ENCODE measurements at places on chromosomes 6 and 20.

DNA sequence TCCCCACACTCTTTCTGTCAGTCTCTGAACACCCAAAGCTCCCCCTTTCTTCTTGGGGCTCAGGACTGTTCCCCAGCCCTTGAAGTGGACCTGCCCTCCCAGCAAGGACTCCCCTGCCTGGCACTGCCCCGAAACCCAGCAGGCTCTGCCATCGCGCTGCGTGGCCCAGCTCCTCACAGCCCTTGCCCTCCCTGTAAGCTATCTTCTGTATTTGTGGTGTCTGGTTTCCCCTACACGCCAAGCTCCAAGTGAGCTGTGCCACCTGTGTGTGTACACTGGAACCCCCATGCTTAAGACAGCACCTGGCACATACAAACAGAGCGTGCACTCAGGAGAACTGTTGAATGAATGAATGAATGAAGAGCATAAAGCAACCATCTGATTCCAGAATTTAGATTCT is 57.7 kb downstream of the TMEM242 start:
- peak; percentile 19 for DNase-seq

- DNase-seq, result peak; percentile 87
Measured at GRCh38 chr20:43915211-43916072, 790 bp downstream of the TOX2 start.

DNA sequence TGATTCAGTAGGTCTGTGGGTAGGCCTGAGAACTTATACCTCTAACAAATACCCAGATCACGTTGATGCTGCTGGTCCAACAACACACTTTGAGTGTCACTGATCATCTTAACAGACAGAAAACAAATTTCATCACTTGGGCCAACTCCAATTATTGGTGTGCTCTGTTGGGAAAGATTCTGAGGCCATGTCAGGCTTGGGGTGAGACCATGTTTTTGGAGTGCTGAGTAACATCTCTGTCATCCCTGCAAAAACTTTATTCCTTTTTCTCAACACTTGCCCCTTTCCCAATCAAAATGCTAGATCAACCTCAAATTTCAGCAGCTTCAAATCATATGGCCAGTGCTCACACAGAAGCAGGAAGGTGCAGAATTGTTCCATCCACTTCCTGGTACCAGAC is 108.8 kb upstream of the TENT5A start:
- DNase-seq, result no peak

GRCh38 chr20:59848182-59848581 is 85.3 kb downstream of the SYCP2 start:
- no peak for DNase-seq

DNA sequence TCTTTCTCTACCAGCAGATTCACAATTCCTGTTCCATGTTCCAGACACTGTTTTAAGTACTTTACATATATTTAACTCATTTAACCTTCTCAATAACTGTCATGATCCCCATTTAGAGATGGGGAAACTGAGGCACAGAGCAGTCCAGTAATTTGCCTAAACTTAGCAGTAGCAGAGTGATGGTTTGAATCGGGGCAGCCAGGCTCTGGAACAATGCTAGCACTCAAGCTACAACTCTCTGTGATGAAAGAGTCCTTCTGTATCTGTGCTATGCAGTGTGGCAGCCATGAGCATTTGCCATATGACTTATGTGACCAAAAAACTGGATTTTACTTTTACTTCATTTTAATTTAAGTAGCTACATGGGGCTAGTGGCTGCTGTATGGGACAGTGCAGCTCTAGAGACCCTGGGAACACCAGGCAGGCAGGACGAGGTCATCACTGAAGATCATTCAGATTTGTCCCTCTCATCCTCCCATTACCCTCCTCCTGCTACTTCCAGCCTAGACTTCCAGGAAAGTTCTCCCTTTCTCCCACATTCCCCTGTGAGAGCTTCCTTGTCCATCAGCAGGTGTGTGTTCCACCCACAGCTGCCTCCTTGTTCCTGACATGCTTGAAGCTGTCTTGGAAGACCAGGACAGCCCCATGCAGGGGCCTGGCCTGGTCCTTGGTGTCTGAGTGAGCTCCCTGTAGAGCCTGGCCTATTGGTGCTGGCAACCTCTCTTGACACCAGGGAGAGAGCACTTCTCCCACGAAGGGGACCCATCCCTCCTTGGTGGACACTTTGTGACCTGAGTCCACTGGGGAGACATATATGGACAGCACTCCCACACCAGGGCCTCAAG is 157.0 kb downstream of the MRPL14 start:
- DNase-seq, result peak; percentile 39

DNA sequence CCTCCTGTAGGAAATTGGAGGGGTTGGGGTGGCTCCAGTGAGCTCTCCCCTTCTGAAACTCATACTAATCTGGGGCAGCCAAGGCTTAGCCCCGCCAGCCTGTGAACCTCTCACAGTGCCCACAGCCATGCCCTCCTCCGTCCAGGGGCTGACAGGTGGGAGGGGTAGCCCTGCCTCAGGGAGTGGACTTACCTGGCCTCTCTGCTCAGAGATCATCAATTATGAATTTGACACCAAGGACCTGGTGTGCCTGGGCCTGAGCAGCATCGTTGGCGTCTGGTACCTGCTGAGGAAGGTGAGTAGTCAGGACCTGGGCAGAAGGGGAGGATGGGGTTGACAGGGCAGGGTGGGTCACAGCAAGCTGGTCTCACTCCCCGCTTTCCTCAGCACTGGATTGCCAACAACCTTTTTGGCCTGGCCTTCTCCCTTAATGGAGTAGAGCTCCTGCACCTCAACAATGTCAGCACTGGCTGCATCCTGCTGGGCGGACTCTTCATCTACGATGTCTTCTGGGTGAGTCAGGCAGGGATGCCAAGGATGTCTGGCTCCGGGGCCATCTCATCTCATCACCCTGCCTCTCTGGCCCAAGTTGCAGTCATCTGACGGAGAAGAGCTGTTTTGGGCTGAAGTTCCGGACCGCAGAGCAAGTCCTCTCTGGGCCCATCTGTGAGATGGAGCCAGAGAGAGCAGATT is 34.7 kb downstream of the HM13 start:
- DNase-seq, result no peak

GRCh38 chr6:148625609-148626008 is 121.2 kb upstream of the UST start:
- no peak for DNase-seq

DNA sequence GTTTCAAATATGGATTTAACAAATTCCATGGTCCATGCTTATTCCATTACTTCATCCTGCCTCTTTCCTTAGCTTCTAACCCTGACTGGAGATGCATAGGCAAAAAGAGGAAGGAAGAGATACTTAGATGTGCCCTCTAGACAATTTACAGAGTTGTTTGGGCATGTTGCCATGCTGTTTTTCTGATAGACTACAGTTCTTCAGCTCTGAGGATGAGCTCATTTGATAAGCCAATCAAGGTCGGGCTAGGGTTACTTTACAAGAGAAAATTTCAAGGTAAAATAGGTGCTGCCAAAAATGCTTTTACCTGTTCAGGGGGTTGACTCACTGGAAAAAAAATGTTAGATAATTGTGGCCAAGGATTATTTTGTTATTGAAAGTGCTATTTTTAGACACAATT is 5.9 kb downstream of the HCRTR2 start:
- DNase-seq, result no peak

- DNase-seq, result no peak
Measured at GRCh38 chr6:44219053-44219814, 2.5 kb downstream of the MYMX start.

GRCh38 chr6:157443066-157443800 is 62.2 kb downstream of the ZDHHC14 start:
- DNase-seq, result no peak

Data from RWPE2 (cell line).